Stimulated activated CD4-positive, alpha-beta T cell treated with anti-CD3 and anti-CD28 coated beads, Interleukin-1b, Interleukin-23, amount 100 ng/mL, for 1 hour (primary cell): ENCODE measurements at places on chromosomes 12 and 14.

- no peak for DNase-seq
These were observed 173.7 kb downstream of the STXBP6 start for GRCh38 chr14:24875991-24876878.

DNA sequence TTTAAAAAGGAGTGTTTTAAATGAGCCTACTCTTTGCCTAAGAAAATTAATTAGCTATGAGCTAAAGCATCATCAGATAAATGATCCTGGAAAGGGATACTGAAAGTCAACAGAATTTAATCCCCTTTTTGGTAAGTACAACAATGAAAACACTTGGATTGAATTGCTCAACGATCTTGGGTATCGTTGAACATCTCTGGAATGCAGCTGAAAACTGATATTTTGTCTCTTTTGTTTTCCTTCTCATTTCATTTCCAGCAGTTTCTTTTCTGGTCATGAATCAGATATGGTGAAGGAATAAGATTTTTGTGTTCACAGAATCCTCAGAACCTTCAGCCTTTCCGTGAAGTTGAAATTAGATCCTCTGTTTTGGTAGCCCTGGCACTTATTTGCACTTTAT is 771.2 kb downstream of the FSCB start:
- DNase-seq, result no peak

DNA sequence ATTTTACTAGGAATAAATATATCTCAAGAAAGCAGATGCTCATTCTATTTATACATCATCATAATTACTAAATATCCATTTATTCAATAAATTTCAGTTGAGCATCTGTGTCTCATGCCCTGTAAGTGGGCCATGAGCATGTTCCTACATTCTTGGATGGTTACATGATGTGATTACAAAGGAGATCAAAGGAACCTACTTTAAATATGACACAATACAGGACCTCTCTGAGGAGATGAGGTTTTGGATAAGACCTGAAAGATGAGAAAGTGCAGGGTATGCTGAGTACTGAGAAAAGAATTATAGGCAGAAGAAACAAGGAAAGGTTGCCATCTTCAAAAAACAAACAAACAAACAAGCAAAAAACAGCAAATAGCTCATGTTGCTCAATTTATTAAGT is 105.4 kb upstream of the CNTN1 start:
- no peak for DNase-seq

- no peak for DNase-seq
These were observed 18.8 kb upstream of the KLRF1 start for GRCh38 chr12:9808504-9808903.

GRCh38 chr14:68651075-68651474 is 141.8 kb downstream of the ZFP36L1 start:
- DNase-seq, result no peak

GRCh38 chr14:64438181-64438841 is 27.0 kb upstream of the AKAP5 start:
- no peak for DNase-seq

DNA sequence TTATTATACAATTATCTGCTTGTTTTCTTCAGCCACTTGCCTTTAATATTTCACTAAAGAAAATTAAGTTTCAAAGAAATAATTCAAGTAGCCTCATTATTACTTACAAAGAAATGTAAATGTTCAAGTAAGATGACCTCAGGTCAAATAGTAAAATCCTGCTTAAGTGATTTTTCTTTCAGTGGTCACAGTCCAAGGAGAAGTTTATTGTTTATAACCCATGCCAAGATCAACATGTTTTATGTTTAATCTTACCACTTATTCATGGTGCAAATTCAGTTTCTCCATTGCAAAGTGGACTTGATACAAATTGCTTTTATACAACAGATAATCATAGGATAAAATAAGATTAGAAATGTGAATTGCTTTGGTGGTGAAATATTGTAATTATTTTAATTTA is 370.2 kb upstream of the FLRT2 start:
- DNase-seq, result no peak
